ENCODE measurements at places on chromosomes 5 and 9. TPM values are rescaled to one million over a fixed set of nuclear protein-coding genes. Genes with fewer than 3 reads are reported as not detected.

The HTR1A gene
- not detected for total RNA-seq

The BSPRY gene
- total RNA-seq: not detected

The TSSK1B gene
- not detected for total RNA-seq

The PKD2L2 gene
- total RNA-seq: not detected

The PCDHGB5 gene
- total RNA-seq: 13.8 TPM

All from bronchus fibroblast of lung (primary cell).